ENCODE measurements at places on chromosomes 7 and 10. TPM values are rescaled to one million over a fixed set of nuclear protein-coding genes. Genes with fewer than 3 reads are reported as not detected.

- no peaks in the 10 kb centered on the region for H3K27me3 ChIP-seq
- H3K36me3 ChIP-seq: no peaks in the 10 kb centered on the region
- H3K27ac ChIP-seq: no peak overlapping the region
- H3K4me1 ChIP-seq: peaks cover 7% of the 10 kb centered on the region
Measured at GRCh38 chr7:137074391-137075030, 206.1 kb downstream of the CHRM2 start.

- no peak overlapping the region for H3K27ac ChIP-seq
- H3K4me1 ChIP-seq: no peaks in the 10 kb centered on the region
- no peaks in the 10 kb centered on the region for H3K27me3 ChIP-seq
- H3K36me3 ChIP-seq: no peaks in the 10 kb centered on the region
Measured at GRCh38 chr10:62170732-62171131, 97.9 kb downstream of the RTKN2 start.

DNA sequence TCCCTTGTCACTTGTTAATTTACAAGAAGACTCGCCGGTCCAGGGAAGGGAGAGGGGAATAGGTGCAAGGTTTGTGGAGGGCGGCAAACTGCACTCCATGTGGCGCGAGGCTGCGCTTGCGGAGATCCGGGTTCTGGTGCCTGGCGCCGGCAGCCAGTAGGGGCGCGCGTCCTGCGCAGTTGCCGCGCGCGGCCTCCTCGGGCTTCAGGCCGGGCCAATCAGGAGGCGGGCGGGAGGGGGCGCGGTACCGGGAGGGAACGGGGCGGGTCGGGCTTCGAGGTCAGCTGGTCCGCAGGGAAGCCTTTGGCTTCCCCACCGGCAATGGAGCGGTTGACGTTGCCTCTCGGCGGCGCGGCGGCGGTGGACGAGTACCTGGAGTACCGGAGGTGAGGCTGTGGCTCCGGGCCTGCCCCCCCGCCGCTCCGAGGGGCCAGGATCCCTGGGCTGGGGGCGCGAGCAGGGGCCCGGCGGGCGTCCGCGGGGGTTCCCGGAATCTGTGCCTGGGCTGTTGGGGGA lies at the start of gene FAM221A:
Gene FAM221A, plus strand, starts transcription at position 302 of the 516 bp plus-strand sequence. Its CDS starts 20 bp downstream, at position 322.
- peak; percentile 84 for DNase-seq
- no peaks in the 10 kb centered on the region for H3K27me3 ChIP-seq
- peak within 1 kb of the TSS; percentile 40 for H3K4me3 ChIP-seq
- H3K36me3 ChIP-seq: no peaks in the 10 kb centered on the region
- no peak within 1 kb of the TSS for H3K27ac ChIP-seq

GRCh38 chr10:70561070-70561469 lies 41.5 kb downstream of the PRF1 start:
- H3K27ac ChIP-seq: no peak overlapping the region
- DNase-seq: no peak
- H3K27me3 ChIP-seq: no peaks in the 10 kb centered on the region
- no peaks in the 10 kb centered on the region for H3K36me3 ChIP-seq

DNA sequence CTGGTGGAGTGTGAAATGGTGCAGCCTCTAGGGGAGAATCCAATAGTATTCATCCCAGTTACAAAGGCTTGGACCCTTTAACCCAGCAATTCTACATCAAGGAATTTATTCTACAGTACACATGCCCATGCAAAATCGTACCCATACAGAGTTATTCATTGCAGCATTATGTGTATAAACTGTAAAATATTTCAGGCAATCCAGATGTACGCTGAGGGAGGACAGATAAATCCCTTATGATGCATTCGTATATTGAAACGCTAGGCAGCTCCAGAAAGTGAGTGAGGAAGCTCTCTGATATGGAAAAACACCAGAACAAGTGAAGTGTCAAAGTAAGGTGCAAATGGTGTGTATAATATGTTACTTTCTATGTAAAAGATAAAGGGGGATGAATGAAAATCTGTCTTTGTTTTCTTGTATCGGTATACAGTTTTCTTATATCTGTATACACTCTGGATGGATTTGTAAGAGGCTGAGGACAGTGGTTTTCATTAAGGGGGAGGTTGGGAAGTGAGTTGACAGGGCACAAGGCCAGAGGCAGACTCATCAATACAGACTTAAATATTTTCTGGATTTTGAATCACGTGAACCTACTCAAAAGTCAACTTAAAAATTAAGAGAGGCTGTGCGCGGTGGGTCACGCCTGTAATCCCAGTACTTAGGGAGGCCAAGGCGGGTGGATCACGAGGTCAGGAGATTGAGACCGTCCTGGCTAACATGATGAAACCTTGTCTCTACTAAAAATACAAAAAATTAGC lies 17.1 kb downstream of the VWA2 start:
- H3K4me1 ChIP-seq: no peaks in the 10 kb centered on the region
- H3K27me3 ChIP-seq: no peaks in the 10 kb centered on the region
- DNase-seq: no peak
- H3K4me3 ChIP-seq: no peak overlapping the region
- no peaks in the 10 kb centered on the region for H3K36me3 ChIP-seq

DNA sequence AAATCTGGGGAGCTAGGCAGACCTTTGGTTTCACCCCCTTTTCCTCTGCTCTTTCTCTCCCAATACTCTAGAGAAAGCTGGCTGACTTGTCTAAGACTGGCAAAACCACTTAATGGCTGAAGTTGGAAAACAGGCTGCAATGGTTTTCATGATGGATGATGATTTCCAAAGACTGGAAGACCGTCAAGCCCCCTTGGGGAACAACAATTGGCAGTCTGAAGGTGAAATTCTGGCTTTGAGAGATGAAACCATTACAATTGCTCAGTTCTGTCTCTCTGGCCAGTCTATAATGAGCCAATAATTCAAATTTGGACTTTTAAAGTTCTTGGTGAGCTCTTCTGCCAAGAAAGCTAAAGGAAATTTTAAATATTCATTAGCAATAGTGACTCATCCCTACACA lies 680.5 kb downstream of the PARD3 start:
- H3K27me3 ChIP-seq: no peaks in the 10 kb centered on the region
- H3K4me1 ChIP-seq: no peaks in the 10 kb centered on the region
- H3K4me3 ChIP-seq: no peak overlapping the region
- H3K27ac ChIP-seq: no peak overlapping the region
- no peaks in the 10 kb centered on the region for H3K36me3 ChIP-seq

CUZD1 gene
- total RNA-seq: 1.1 TPM

EN2 gene
- total RNA-seq: not detected

ZNF365 gene
- 2.9 TPM for total RNA-seq

DHX32 gene
- total RNA-seq: 31.9 TPM

SPDYE3 gene
- total RNA-seq: not detected

DNA sequence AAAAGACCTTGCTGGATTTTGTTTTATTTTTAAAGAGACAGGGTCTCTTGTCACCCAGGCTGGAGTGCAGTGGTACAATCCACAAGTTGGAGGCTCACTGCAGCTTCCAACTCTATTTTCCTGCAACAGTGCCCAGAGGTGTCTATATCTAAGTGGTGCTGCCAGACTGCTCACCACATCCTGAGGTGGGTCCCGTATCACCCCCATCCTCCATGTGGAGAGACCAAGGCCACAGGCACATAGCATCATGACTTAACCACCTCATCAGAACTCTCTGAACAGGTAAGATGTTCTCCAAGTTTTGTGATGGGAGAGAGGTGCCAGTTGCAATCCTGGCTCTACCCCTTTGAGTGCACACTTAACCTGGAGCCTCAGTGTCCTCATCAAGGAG lies 98.2 kb downstream of the RNF216 start:
- H3K27ac ChIP-seq: no peak overlapping the region
- no peaks in the 10 kb centered on the region for H3K27me3 ChIP-seq
- peaks cover 3% of the 10 kb centered on the region for H3K36me3 ChIP-seq
- H3K4me3 ChIP-seq: no peak overlapping the region
- no peak for DNase-seq
- peaks cover under 1% of the 10 kb centered on the region for H3K4me1 ChIP-seq

GRCh38 chr10:47451998-47452494 lies 31.9 kb downstream of the ANXA8 start:
- H3K4me1 ChIP-seq: no peaks in the 10 kb centered on the region
- no peak for DNase-seq
- H3K27me3 ChIP-seq: no peaks in the 10 kb centered on the region
- no peaks in the 10 kb centered on the region for H3K36me3 ChIP-seq

- no peaks in the 10 kb centered on the region for H3K36me3 ChIP-seq
- no peak overlapping the region for H3K27ac ChIP-seq
- no peak for DNase-seq
- H3K27me3 ChIP-seq: no peaks in the 10 kb centered on the region
Measured at GRCh38 chr10:9814285-9814864, 1203.3 kb upstream of the CELF2 start.

ACSL5 gene
- total RNA-seq: 0.76 TPM

GRCh38 chr10:43044448-43044921 lies 32.4 kb upstream of the RET start:
- no peak overlapping the region for H3K27ac ChIP-seq
- H3K36me3 ChIP-seq: no peaks in the 10 kb centered on the region
- no peaks in the 10 kb centered on the region for H3K4me1 ChIP-seq
- H3K4me3 ChIP-seq: no peak overlapping the region
- no peaks in the 10 kb centered on the region for H3K27me3 ChIP-seq

DNA sequence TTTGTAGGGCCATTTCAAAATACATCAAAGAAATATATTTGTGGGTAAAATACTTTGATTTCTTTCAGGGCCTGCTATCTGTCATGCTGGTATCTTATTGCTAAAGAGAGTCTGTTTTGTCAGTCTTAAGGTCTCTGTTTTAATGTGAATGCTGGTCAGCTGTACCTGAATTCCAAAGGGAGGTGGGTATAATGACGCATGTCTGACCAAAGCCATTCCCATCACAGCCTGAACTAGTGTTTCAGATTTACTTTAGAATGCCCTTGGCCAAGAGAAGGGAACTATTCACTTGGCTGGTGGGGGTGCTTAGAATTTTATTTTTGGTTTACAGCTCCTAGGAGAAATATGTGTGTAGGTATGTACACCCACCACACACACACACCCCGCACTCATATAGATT lies 30.6 kb upstream of the MYL10 start:
- H3K27ac ChIP-seq: no peak overlapping the region
- no peaks in the 10 kb centered on the region for H3K36me3 ChIP-seq
- peaks cover 2% of the 10 kb centered on the region for H3K27me3 ChIP-seq
- no peak overlapping the region for H3K4me3 ChIP-seq
- DNase-seq: no peak
- no peaks in the 10 kb centered on the region for H3K4me1 ChIP-seq

SPDYE2B gene
- not detected for total RNA-seq

PLAU gene
- total RNA-seq: 34.9 TPM

DNA sequence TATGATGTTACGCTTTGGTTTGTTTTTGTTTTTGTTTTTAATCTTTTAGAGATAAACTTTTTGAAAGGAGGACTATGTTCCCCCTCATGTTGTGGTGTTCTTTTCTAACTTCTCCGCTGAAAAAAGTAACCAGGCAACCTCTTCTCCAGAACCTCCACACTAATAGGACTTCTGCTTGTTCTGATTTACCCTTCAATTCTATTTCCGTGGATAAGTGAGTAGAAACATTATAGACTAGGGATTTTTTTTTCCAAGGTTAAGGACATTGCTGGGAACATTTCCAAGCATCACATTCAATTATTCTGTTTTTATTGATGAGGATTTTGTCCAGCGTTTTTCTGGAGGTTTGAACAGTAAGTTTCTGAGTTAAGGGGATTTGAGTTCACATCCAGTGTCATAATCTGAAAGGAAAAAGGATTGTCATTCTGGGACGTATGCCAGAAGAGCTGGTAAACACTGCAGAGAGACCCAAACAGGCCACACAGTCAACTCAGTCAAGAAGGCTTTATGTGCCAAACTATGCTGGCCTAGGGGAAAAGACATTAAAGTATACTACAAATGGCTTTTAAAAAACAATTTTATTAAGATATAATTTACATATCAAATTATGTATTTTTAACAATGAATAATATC lies 28.3 kb upstream of the RALA start:
- no peaks in the 10 kb centered on the region for H3K36me3 ChIP-seq
- no peak overlapping the region for H3K4me3 ChIP-seq
- H3K27me3 ChIP-seq: no peaks in the 10 kb centered on the region
- DNase-seq: peak; percentile 97

WIPF3 gene
- total RNA-seq: not detected

DNA sequence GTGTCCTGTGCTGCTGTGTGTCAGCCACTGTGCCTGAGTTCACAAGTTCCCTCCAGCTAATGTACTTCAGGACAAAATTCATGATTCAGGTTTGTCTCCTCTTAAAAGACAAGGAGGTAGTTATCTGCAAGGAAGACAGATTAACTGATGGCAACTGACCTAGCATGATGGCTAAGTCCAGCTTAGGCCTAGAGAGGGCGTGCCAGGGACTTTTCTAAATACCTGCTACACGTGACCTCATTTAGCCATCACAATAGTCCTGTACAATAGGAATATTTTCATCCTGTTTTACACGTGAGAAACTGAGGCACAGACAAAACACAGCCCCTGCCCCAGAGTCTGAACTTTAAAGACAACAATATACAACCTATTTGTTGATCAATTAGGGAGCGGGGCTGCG lies 275.7 kb downstream of the XPNPEP1 start:
- no peak for DNase-seq
- no peak overlapping the region for H3K4me3 ChIP-seq
- H3K4me1 ChIP-seq: no peaks in the 10 kb centered on the region
- H3K27ac ChIP-seq: no peak overlapping the region

DNA sequence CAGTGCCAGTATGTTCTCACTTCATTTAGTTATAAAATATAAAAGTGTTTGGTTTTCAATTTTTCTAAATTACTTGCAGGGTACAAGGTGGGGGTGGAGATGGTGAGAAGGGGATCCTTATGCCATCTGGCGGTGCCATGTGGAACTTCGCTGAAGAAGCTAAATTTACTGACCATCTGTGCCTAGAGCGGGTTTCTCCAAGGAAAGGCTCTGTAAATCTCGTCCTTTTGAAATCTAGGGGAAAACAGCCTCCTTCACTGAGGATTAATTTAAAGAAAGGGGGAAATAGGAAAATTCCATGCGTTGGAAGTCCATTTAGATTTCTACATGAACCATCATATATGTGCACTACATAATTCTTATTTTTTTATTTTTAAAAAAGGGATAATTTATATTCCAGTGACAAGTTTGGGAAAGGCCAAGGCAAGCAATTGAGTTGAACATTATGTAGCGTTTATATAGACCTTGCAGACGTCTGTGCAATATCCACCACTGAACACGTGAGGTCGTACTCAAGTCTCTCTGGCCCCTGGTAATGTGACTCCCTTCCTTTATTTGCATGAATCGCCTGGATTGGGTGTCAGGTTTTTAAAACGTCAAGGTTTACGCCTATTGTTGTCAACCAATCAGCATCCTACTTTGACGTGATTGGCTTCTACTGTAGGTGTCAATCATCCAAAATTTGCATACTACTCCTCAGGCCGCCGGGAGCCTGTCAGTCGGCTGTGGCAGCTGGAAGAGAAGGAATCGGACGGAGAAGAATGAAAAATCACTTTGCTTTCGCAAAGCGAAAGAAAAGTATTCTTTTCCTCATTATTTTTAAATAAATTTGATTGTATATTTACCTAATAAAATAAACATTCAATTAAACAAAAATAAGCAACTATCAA lies 297.1 kb upstream of the NFE2L3 start:
- H3K4me1 ChIP-seq: peaks cover 20% of the 10 kb centered on the region
- peak; percentile 99 for DNase-seq

CYP3A4 gene
- not detected for total RNA-seq

SPDYE16 gene
- 0.22 TPM for total RNA-seq

GOLGA7B gene
- not detected for total RNA-seq
